ENCODE measurements at places on chromosomes 16 and 17. TPM values are rescaled to one million over a fixed set of nuclear protein-coding genes. Genes with fewer than 3 reads are reported as not detected.

- no peak for ATAC-seq
Observed at GRCh38 chr16:73383195-73383987, 335.5 kb upstream of the ZFHX3 start.

GRCh38 chr17:49071106-49071505, 61.5 kb upstream of the B4GALNT2 start:
- ATAC-seq, result no peak

- peak; percentile 70 for ATAC-seq
Observed at GRCh38 chr16:71504901-71505300, 15.8 kb upstream of the ZNF19 start.

GRCh38 chr16:23952128-23952970, 116.6 kb downstream of the PRKCB start:
- ATAC-seq, result no peak

- peak; percentile 97 for ATAC-seq
Observed at GRCh38 chr17:49090878-49091594, 41.5 kb upstream of the B4GALNT2 start.

GRCh38 chr17:4010754-4011153, 46.5 kb upstream of the ATP2A3 start:
- ATAC-seq, result no peak

GRCh38 chr16:49010396-49010795, 271.2 kb downstream of the CBLN1 start:
- ATAC-seq, result no peak

DNA sequence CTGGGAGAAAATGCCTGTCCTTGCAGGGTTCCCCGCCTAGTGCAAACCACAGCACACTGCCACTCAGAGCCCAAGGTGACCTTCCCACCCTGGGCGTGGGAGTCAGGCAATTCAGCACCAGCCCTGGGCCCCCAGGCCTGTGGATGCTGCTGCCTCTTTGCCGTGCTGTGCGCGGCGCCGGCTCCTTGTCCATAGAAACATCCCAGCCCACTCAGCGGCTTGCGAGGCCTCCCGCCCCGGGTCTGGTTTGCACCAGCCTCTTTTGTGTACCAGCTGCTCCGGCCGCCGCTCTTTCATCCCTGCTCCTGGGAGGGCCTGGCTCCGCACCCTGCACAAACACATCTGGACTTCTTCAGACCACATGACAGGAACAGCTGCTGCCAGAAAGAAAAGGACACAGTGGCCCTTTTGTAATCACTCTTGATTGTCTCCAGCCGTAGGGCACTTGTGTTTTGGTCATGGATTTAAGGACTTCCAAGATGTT, 75.4 kb upstream of the SDK2 start:
- ATAC-seq, result no peak

DNA sequence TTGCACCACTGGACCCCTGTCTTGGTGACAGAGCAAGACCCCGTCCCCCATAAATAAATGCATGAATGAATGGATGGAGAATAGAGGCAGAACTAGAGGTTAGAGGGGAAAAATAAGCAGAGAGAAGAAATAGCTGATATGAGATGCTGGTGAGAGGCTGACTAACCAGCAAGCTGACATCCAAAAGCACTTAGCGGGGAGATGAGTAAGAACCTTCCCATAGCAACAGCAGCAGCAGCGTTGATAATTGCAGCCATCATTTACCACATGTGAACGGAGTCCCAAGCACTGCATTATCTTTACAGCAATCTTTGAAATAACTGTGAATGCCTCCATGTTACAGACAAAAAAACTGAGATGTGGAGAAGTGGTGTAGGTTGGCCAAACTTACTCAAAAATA, 777.3 kb upstream of the EEF2KMT start:
- ATAC-seq, result no peak

GRCh38 chr17:77869041-77869599, 89.4 kb upstream of the TNRC6C start:
- ATAC-seq, result no peak

DNA sequence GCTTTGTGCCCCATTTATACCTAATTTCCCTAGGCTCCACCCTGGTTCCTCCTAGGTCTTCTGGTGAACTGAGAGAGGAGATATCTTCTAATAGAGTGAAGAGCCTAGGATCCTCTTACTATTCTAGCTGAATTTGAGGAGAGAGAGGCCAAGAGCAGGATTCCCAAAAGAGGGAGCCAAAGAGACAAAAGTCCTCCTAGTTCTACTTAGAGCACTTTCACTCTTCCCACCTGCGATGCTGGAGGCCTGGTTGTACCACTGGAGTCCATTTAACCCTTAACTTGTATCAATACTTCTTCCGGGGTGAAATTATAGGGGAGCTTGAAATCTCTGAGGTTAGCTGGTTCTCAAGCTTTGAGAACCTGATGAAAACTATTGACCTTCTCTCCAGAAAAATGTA, 3.4 kb upstream of the SSH2 start:
- no peak for ATAC-seq

DNA sequence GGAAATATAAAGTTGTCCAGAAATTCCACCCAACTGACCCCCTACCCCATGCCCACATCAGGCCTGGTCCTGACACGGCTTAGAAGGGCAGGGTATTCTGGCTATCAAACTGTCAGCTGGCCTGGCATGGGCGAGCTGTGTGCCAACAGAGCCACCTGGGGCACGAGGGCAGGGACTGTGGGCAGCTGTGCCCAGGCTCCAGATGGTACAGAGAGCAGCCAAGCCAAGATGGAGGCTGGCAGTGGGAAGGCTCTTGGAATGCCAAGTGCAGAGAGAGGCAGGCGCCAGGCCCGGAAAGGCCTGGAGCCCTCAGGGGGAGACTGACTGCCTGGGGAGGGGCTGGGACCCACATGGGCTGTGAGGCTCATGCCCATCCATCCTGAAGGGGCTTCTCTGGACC, 24.3 kb upstream of the PHF12 start:
- no peak for ATAC-seq

The TMED6 gene
- 0.52 TPM for total RNA-seq

The EPOP gene
- total RNA-seq, result 4.9 TPM

The CACNB1 gene
- 2.0 TPM for total RNA-seq

The NUPR1 gene
- total RNA-seq, result 64.4 TPM

The ZNF276 gene
- 22.0 TPM for total RNA-seq

The ZG16 gene
- total RNA-seq, result not detected

The RPS2 gene
- 3,204 TPM for total RNA-seq

The MYH10 gene
- 24.6 TPM for total RNA-seq

The TRAPPC1 gene
- 108 TPM for total RNA-seq
